ENCODE measurements at places on chromosomes 7 and 10.

- DNase-seq, result no peak
Observed at GRCh38 chr10:75038335-75038734, 73.1 kb upstream of the SAMD8 start.

DNA sequence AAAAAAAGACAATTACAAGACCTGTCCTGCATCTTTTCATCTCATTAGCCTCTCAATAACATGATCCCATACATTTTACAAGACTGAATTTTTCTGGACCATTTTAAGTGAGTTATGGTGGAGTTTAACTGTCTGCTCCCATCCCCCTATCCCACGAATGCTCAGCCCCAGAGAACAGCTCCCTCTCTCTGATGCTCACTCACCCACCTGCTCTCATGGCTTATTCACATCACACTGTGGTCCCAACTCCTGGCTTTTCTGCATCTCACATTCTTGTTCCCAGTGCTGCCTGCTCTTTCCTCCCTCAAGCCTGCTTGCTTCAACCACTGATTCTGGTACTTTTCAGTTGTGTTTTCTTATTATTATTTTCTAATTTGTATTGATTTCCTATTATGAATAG, 20.4 kb upstream of the CCSER2 start:
- DNase-seq, result no peak

GRCh38 chr10:78947226-78947625, 121.5 kb upstream of the ZMIZ1 start:
- DNase-seq, result no peak

DNA sequence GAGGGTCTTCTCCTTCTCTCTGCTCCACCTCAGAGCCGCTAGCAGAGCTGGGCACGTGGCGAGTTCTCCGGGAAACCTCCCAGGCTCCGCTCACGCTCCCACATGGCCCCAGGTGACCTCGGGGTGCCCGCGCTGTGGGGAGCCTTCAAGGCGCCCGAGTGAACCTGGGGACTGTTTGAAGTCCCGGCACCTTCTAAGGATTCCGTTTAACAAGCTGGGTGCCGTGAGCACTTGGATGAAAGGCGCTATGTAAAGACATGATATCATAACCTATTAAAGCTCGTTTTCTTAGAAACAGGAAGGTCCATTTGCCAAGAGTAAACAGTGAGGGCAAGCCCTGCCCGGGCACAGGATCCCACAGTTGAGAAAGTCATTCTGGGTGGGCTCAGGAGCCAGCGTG, 15.8 kb upstream of the MYL10 start:
- no peak for DNase-seq

DNA sequence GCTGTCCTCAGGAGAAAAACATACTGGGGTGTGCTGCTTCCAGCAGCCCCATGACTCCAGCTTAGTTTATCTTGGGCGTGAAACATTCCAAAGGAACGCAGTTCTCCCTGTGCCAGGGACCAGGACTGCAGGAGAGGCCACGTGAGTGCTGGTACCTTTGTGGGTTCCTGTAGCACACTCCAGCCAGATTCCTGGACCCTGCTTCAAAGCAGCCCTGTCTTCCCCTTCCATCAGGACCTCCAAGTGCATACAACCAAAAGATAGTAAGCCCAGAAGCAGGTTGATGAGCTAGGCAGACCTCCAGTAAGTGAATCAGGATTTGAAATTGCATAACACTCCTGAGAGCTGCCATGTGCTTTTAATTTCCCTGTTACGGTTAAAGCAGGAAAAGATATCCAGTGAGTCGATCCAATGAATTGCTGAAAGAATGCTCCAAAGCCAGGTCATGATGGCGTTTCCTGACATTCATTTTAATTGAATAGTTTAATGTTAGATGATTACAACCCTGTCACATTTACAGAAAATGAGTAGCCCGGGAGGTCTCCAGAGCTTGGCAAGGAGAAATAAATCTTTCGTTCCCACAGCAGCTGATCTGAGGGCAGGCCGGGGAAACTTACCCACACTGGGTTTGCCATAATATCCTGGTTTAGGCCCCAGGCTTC, 38.9 kb upstream of the CPXM2 start:
- no peak for DNase-seq
